ENCODE measurements at places on chromosomes 12 and 14.

DNA sequence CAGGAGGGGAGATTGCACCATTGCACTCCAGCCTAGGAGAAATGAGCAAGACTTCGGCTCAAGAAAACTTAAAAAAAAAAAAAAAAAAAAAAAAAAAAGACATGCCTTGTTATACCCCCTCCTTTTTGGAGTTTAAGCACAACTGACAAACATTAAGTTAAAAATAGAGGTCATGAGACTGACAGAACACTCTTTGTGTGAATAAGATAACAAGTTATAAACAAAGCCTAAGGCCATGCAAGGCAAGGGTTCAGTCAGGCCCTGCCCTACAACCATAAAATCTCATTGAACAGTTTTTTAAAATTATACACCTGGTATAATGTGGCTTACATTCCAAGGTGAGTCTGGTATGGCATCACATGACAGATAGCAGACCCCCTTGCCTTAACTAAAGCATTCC, 39.3 kb downstream of the TSPAN19 start:
- DNase-seq, result no peak

- peak; percentile 99 for DNase-seq
Observed at GRCh38 chr12:119153477-119154434, 25.0 kb upstream of the HSPB8 start.

DNA sequence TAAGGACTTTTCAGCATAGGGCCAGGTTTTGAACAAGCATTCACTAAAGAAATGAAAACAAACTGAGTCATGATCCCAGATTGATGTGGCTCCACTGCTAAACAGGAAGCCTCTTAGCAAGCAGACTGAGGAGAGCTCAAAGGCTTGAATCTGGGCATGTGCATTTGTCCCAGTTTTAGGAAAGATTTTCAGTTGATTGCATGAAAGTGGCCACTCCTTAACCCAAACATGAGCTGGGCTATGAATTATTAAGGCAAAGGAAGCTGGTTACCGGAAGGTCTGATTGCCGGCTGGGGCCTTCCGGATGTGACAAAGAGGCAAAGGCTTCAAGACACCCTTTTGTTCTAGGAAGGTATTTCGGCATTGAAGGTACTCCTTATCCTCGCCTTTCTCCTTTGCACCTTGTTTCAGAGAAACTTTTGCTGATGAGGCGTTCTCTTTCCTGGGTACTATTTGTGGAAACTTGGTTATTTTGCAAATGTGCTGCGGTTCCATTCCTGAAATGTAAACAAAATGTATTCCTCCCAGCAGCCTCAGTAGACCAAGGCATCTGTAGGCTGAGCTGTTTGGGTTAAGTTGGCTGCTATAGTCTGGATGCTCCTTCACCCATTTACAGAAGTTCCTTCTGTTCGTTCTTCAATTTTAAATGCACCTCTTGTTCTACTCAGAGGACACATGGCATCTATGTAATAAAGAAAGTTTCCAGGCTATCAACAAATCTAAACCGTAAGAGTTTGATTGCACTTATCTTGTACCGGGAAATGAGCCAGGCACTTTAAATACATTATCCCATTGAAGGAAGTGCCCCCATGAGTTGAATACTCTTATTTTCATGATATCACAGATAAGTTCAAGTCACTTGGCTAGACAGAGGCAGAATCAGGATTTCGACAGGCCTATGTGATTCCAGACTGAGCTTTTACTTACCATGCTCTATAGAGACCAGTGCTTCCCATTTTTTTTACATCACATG, 115.6 kb upstream of the METAP2 start:
- no peak for DNase-seq

GRCh38 chr12:33423706-33424105, 15.9 kb downstream of the SYT10 start:
- no peak for DNase-seq

- peak; percentile 82 for DNase-seq
Observed at GRCh38 chr12:64826234-64826633, 1.8 kb downstream of the TBC1D30 start.

- DNase-seq, result no peak
Observed at GRCh38 chr14:20512177-20512905, 7.0 kb downstream of the RNASE10 start.

- peak; percentile 67 for DNase-seq
Observed at GRCh38 chr12:88298761-88299242, 156.7 kb downstream of the TMTC3 start.

DNA sequence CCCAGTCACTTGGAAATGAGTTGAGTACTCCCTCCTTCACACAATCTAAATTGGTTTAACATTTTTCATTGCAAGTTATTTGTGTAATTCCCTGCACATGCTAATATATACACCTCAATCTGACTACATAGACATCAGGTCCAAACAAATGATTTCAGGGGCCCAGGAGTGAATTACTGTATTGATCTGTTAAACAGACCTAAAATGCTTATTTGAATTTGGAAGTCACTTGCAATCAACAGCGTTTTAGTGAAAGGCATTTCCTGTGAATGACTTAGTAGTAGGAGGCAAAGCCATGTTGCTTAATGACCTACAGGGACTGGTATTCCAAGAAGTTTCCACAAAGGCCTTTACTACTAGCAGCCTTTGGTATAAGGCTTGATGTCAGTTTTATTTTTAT, 22.6 kb upstream of the SLC15A5 start:
- DNase-seq, result peak; percentile 85

DNA sequence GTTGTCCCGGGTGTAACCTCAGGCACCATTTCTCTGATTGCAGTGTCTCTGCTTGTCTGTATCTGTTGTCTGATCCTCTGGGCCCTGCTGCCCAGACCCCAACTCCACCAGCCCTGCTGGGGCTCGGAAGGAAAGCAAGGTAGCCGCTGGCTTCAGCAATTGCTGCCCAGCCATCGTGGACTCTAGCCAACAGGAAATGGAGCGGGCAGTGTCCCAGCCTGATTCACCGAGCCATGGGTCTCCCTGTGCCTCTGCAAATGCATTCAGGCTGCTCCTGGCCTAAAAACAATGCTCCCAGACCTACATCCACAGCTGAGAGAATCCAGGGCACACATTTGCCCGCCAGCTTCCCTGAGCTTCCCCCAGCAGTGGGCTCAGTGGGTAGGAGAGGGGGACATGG, 9.2 kb downstream of the TUNAR start:
- no peak for DNase-seq

DNA sequence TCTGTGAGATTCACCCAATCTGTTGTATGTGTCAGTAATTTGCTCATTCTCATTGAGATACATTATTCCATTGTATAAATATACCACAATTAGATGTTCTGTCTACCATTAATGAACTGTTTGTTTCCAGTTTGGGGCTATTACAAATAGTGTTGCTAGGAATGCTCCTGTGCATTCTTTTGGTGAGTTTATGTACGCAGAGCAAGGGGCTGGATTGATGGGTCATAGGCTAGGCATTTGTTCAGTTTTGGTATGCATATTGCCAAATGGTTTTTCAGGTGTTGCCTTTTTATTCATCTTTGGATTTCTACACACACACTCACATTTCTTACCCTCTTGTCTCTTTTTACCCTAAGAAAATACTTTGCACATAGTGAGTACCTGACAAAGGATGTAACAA, 93.4 kb downstream of the GPATCH2L start:
- DNase-seq, result no peak

DNA sequence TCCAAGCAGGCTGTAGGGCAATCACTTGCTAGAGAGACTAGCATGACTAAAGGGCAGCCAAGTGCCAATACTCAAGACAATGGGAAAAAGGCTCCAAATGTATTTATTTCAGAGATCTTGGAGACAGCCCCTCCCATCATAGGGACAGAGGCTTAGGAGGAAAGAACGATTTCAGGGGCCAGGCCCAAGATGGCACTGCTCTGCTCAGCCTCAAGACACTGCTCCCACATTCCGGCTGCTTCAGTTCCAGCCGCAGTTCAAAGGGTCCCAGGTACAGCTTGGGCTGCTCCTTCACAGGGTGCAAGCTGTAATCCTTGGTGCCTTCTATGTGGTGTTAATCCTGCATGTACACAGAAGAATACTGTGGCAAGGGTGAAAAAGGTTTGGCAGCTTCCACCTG, 19.4 kb upstream of the OR4K5 start:
- DNase-seq, result no peak

DNA sequence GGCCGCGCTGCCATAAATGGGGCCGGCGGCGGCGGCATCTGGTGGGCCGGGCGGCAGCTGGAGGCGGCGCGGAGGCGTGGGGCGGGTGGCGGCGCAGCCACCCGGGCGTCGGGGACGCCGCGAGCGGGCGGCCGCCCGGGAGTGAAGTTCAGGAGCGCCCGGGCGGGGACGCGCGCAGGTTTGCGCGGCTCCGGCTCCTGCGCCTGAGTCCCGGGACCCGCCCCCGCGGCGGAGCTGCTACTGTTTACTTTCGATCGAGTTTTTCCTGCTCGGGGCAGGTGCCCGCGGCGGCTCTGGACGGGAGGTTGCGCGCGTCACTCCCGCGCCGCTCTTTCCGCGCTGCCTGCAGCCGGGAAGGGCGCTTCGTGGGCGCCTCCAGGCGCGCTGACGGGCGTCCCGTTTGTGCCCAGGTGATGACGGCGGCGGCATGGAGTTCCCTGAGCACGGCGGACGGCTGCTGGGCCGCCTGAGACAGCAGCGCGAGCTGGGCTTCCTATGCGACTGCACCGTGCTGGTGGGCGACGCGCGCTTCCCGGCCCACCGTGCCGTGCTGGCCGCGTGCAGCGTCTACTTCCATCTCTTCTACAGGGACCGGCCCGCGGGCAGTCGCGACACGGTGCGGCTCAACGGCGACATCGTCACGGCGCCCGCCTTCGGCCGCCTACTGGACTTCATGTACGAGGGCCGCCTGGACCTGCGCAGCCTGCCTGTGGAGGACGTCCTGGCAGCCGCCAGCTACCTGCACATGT, at the start of gene ZBTB42:
ZBTB42 (plus strand) TSS at position 331 of the 749 bp plus-strand sequence; CDS start at position 428, 97 bp downstream.
- peak; percentile 42 for DNase-seq

GRCh38 chr12:53710091-53710490, 17.2 kb downstream of the CALCOCO1 start:
- DNase-seq, result no peak

GRCh38 chr12:13566292-13566691, 369.8 kb downstream of the EMP1 start:
- DNase-seq, result no peak

DNA sequence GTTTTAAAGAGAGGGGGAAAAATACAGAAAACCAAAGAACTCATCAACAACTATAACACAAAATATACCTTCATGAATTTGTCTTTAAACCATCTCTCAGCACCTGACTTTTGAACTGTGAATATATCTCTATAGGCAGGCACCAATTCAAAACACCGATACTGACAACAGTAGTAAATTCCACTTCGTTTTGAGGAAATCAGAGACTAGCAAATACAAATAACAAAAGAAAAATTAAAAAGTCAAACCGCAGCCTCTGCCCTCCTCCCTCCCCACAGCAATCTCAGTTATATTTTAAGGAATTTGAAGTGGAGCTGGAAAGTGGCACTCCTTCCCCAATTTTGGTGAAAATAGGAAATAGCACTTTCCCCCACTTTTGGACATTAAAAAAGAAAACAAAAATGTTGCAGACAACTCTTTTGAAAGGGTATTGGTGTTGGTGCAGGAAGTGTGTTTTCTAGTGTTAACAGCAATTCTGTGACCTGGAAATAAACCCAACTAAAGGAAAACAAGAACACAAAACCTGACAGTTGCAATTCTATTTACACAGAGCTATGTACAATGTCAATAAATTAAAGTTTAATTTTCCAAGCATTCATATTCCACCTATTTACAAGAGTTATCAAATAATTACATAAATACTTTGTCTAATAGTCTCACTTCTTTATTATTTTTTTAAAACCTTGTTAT, 13.5 kb downstream of the TBX3 start:
- DNase-seq, result peak; percentile 4

DNA sequence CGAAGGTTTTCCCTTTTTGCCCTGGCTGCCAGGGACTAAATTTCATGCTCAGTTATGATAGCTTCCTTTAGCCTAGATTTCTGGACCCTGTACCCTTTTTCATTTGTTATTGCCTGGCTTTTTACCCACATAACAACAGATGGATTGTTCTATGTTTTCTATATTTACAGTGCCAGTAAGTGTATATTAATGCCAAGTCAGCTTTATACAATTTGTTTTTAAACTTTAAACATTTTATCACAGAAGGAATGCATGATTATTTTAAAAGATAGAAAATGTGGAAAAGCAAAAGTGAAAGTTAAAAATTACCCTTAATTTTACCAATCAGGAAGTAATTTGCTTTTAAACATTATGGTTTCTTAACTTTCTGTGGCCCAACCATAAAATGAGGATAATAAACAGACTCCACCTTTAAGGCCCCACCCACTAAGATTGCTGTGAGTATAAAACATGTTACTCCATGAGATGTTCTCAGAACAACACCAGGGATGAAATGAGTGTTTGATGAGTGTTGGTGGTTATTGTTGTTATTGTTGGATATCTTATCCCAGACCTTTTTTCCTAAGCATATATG, 496.8 kb downstream of the EGLN3 start:
- DNase-seq, result no peak

- DNase-seq, result peak; percentile 8
Observed at GRCh38 chr14:38016497-38016896, 191.2 kb upstream of the SSTR1 start.

- DNase-seq, result no peak
Observed at GRCh38 chr12:49048953-49049352, 11.6 kb downstream of the KMT2D start.

DNA sequence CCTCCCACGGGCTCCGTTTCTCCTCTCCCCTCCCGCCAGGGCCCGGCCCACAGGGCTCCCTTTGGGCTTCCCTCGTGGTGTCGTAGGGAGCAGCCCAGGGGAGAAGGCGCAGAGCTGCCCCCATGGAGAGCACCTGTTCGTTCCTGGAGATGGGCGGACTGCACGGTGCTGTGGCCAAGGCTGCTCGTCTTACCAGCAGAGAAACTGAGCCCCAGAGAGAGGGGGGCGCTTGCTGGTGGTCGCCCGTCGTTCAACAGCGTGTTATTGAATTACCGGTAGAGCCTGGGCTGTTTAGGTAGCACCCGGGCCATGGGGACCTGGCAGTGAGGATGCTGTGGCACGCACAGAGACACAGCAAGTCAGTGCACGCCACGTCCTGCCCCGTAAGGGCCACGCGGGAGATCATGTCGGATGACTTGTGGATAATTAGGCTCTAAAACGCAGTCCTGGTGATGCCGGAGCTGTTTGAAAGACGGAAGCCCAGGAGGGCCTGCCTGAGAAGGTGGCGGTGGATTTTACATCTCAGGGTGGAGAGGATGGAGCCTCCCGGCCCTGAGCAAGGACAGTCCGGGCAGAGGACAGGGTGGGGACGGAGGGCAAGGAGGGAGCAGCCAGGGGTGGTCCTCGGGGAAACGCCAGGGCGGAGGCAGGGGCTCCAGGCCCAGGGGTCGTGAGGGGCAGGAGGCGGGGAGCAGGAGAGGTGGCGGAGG, 134.4 kb downstream of the ADGRD1 start:
- no peak for DNase-seq

DNA sequence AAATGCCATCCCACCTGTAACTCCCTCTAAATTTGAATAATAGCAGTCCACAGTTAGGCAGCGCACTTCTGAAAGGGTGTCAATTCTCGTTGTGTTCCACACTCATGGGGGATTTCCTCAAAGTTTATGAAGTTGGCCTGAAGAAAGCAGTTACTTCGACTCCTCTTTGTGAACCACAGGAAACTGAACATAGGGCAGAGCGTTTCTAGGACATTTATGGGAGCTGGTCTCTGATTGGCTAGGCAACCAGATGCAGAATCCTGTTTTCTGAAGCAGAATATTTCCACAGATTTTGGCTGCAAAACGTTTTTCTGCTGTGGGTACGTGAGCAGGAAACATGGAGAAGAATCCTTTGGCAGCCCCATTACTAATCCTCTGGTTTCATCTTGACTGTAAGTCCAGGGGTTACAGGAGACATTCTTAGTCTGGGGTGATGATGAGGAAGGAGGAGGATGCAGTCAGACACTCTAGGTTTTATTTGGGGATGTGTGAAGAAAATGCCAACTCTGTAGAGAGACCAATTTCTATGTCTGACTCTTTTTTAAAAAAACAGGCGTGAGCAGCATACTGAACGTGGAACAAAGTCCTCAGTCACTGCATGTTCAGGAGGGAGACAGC, 431.5 kb upstream of the OR4E1 start:
- no peak for DNase-seq

Measured in mesendoderm (in vitro differentiated cells).